Right hindlimb (tissue), 1 donor: ENCODE measurements at places on chromosomes 7 and 10.

DNA sequence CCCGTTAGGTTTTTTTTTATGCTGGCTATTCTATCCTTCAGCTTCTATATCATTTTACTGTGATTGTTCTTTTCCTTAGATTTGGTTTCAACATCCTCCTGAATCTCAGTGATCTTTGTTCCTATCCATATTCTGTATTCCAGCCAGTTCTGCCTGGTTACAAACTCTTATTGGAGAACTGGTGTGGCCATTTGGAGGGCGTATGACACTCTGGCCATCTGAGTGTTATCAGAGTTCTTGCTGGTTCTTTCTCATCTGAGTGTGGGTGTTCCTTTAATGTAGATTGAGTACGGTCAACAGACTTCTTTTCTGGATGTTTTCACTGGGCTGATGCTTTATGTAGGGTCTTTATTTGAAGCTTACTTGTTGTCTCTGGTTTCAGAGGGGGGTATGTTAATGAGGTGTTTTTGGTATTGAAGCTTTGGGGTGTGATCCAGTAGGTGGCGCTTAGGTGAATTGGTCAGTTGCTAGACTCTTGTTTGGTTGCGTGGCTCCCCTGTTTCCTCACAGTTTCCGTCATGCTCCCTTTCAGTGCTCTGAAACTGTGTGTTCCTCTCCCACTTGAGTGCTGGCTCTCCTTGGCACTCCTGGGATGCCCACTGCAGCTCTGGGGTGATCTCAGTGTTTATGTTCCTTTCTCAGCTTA, 80.7 kb downstream of the FANK1 start:
- no peak for DNase-seq

- peak; percentile 88 for DNase-seq
These were observed 21.6 kb downstream of the TMEM72 start for GRCh38 chr10:44932517-44933450.

DNA sequence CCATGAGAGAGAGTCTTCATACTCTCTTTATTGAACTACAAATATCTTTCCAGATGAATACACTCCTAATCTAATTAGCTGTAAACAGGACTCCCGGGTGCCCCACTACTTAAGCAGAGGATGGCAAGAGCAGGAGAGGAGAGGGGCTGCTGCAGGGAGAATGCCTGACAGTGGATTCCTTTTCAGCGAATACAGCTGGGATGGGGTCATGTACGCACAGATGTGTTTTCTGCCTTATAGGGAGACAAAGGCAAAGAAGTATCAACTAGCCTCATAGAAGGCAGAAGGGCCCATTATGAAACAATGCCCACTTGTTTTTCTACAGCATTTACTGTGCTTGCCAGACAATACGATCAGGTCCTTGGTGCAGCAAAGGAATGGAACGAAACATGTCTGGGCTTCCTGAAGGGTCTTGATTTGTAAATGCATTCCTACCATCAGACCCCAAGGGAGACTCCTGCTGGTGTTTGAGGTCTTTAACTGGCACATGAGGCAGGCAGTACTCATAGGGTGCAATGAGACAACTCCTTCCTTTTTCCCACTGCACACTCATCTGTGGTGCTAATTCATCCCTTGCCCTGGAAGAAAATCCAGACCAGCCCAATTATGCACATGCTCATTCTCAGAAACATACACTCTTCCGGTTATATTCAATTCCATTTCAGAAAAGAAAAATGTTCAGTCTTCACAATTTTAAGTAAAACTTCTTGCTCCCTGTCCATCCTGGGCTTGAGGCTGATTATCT, 117.1 kb downstream of the AOAH start:
- DNase-seq: no peak

- no peak for DNase-seq
These were observed 162.5 kb downstream of the LRMDA start for GRCh38 chr10:75593692-75594556.

DNA sequence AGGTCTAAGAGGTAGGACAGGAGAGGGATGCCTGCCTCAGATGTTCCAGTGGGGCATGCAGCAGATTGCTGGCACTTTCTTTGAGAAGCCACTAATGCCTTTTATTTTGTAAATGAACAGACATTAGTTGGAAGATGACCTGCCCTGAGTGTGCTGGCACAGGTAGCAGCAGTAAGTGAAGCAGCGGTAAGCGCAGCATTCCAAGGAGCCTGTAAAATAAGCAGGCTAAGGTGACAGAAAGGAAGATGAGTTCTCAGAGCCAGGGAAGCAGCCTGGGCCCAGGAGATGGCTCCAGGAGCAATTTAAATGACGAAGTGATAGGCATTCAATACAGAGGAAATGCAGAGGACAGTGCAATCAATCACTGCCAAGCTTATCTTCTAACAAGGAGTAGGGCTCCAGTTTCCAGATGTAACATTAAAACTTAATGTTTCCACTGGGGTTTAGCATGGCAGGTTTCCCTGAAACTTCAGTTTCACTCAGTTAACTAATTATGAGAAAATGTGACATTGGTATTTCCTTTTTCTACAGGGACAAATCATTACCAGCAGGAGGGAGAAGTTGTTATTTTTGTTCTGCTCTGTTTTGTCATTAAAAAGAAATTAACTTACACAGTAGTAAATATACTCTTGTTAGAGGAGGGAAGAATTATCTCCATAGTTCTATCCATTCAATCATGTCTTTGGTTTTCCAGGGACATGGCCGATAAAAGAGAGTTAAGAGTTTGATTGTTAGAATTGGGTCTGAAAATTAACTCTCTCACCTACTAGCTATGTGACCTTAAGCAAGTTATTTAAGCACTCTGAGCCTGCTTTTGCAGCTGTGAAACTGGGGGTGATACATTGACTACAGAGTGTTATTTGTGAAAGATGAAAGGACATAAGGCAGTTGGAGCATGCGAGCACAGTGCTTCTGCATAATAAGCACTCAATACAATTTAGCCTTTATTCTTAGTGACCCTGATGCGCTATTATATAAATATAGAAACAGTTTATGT, 96.6 kb upstream of the PTN start:
- DNase-seq: no peak

GRCh38 chr10:117875793-117876192, 170.9 kb downstream of the RAB11FIP2 start:
- DNase-seq: no peak

- DNase-seq: no peak
These were observed 11.8 kb upstream of the SLC13A1 start for GRCh38 chr7:123211545-123211944.

- peak; percentile 57 for DNase-seq
These were observed 1.3 kb downstream of the GUSB start for GRCh38 chr7:65980478-65981250.

DNA sequence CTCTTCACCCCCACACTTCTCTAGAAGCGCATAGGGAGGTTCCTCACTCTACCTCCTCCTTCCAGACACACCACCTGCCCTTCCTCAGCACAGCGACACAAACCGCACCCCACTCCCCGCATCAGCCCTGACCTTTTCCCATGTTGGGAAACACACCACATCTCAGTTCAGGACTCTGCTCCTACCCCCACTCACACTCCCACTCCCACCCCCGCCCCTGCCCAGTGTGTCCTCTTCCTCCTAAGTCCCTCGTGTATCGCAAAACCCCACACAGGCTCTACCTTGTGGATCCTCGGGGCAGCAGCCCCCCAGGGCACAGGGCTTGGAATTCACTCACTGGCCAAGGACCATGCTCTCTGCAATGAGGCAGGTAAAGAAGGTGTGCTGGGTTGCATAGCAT, 4.2 kb upstream of the AOC1 start:
- no peak for DNase-seq

GRCh38 chr7:76201732-76202665, at the start of gene SRRM3:
SRRM3 (plus strand) TSS chr7:76201896; CDS start chr7:76235067, 33,171 bp downstream.
- peak; percentile 76 for DNase-seq

GRCh38 chr7:158633055-158633956, 45.7 kb upstream of the PTPRN2 start:
- no peak for DNase-seq

DNA sequence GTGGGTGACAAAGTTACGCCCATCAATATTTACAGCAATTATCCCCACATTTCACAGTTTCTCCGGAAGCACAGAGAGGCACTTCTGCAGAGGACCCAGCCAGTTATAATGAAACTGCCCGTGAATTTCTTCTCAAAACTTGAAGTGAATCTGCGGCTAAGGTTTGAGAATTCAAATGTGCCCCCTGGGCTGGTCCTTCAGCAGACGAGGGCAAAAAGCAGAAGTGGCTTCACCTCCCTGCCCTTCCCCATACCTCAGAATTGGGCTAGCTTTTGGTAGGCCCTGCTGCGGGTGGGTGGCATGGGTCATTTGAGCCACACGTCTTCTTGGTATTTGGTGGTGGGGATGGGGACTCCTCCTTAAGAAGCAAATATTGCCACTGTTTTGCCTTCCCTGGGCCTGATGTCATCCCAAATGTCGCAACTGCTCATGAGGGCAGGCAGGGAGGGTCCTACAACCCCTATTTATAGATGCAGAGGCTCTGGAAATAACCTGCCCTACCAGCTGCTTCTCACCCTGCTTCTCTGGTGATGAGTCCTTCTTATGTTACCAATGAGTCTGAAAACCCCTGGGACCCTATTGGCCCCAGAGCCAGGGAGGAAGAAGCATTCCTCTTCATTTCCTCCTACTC, 16.6 kb upstream of the WDFY4 start:
- no peak for DNase-seq

GRCh38 chr10:128158021-128158795, 32.0 kb upstream of the MKI67 start:
- no peak for DNase-seq

GRCh38 chr7:85185424-85186082, 1.3 kb downstream of the SEMA3D start:
- DNase-seq: peak; percentile 81

DNA sequence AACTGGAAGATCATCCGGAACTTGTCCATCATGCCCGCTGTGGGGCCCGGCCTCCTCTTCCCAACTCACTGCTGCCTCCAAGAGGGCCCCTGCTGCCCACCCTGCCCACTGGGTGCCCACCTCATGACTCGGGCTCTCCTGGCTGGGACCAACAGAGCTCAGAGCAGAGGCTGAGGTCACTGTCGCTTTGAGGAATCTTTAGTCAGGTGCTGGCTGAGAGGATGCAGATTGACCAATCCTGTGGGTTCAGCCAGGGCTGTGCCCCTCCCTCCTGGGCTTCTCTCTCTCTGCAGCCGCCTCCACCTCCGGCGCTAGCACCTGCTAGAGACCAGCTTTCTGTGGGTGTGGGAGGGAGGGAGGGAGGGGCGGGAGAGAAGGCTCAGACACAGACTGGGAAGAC, at the start of gene CALHM1:
Gene CALHM1 (minus strand): TSS at position 181 of the 400 bp plus-strand sequence. CDS start 149 bp downstream, at position 32.
- no peak for DNase-seq

DNA sequence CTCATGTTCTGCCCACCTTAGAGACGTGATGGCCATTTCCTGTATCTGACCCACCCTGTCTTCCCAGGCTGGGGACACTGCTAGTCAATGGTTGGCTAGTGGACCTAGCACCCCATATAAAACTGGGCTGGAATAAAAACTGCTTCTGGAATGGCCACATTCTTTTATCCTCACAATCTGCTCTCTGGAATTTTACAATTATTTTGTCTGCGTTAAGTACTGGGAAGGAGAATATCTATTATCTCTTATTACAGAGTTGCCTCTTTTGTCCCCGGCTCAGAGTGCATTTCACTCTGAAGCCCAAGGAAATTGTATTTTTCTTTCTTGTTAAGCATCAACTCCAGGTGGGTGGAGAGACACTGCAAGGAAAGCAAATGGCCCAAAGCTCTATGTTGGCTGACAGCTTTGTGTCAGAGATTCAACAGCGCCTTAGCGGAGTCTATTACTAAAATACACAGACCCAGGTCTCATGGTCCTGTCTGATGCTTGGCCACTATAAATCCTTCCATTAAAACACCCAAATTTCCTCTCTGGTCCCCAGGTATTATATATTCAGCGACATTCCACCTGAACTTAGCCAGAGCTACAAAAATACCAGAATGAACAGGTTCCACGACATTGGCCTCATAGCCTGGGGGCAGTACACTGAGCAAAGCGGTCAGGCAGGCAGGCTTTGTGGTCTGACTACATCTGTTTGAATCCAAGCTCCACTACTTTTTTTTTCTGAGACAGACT, 121.7 kb downstream of the PRPF18 start:
- DNase-seq: no peak

DNA sequence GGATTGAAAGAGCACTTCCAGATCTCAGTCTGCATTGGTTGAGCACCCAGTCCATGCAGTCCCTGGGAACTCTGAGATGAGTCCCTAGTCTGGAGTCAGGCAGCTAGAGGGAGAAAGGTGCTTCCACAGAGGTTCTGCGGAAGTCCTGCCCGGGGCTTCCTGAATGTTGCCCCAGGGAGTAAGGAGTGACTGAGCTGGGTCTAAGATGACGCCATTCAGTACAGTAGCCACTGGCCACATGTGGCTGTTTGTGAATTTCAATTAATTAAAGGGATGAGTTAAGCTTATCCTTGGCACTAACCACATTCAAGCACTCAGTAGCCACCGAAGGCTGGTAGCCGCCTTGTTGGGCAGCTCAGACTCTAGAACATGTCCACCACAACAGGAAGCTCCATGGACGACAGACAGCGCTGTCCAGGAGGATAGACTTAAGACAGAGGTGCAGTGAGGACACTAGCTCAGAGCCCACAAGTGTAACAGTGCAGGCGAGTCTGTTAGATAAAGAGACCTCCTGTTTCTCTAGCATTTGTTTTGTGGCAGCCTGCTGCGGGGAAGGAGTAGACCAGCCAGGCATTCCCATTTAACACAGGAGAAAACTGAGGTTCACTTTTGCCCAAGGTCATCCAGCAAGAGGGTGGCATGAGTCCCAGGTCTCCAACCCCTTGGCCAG, 101.6 kb upstream of the PPIF start:
- no peak for DNase-seq

GRCh38 chr10:51683031-51683691, 16.2 kb downstream of the CSTF2T start:
- no peak for DNase-seq

- DNase-seq: no peak
These were observed 145.5 kb downstream of the BMS1 start for GRCh38 chr10:42928064-42928463.

- DNase-seq: peak; percentile 36
These were observed 20.6 kb downstream of the CLRN3 start for GRCh38 chr10:127872011-127872761.

- no peak for DNase-seq
These were observed 2.0 kb downstream of the YWHAG start for GRCh38 chr7:76356823-76357222.

- DNase-seq: peak; percentile 29
These were observed 21.9 kb upstream of the KCNK18 start for GRCh38 chr10:117175215-117175900.

- DNase-seq: no peak
These were observed 221.8 kb upstream of the TMEM72 start for GRCh38 chr10:44689368-44689767.

GRCh38 chr10:106582291-106582690, 582.2 kb downstream of the SORCS1 start:
- DNase-seq: no peak

GRCh38 chr7:131105799-131106680, 221.6 kb upstream of the MKLN1 start:
- peak; percentile 49 for DNase-seq
